ENCODE measurements at places on chromosomes 2 and 18. TPM values are rescaled to one million over a fixed set of nuclear protein-coding genes. Genes with fewer than 3 reads are reported as not detected.
A peak's percentile ranks its signal among the peaks of the same experiment; 100 is the strongest.

GRCh38 chr2:224799691-224800090, 83.5 kb upstream of the CCDC195 start:
- DNase-seq = no peak

GRCh38 chr2:219629976-219630695, 2.7 kb downstream of the SLC4A3 start:
- DNase-seq = peak; percentile 87

GRCh38 chr2:64312622-64313397, 141.2 kb upstream of the LGALSL start:
- DNase-seq = no peak

The CEP68 gene
- total RNA-seq = 21.6 TPM

The GNLY gene
- total RNA-seq = 2.3 TPM

GRCh38 chr2:69977186-69977585, 15.8 kb upstream of the ASPRV1 start:
- DNase-seq = peak; percentile 89
